Hepatocyte (in vitro differentiated cells): ENCODE measurements at places on chromosomes 7 and 10. TPM values are rescaled to one million over a fixed set of nuclear protein-coding genes. Genes with fewer than 3 reads are reported as not detected.

- H3K27me3 ChIP-seq: no peaks in the 10 kb centered on the region
- H3K36me3 ChIP-seq: no peaks in the 10 kb centered on the region
- H3K4me3 ChIP-seq: no peak overlapping the region
- no peaks in the 10 kb centered on the region for H3K4me1 ChIP-seq
- no peak overlapping the region for H3K27ac ChIP-seq
These were observed 11.6 kb downstream of the TYW1 start for GRCh38 chr7:67008260-67008659.

DNA sequence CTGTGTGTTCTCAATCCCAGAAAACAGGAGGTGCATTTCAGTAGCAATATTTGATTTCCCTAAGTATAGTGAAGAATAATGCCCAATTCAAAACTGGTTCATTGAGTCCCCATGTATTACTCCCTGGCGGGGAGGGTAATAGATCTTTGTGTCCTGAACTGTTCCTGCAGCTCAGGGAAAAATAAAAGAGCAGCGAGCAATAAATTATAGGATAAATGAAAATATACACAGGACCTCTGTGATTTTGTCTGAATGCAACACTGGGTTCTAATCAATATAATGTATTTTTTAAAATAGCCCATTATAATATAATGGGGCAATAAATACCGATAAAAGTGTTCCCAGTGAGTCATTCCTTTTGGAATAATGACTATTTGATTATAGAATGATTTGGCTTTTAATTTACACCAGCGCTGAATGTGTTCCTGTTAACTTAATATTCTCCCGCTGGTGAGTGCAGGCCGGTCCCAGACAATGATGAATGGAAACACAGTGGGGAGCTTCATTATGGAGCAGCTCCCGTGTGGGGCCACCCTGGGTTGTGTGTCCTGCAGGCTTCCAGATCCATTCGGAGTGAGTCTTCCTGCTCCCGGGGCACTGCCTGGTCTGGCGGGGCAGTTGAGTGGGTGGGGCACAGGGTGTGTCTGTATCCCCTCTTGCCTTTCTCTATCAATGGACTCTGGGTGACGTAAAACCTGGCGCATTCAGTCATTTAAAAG lies 263.1 kb downstream of the ACTR3B start:
- DNase-seq: no peak
- no peaks in the 10 kb centered on the region for H3K27me3 ChIP-seq
- H3K4me1 ChIP-seq: no peaks in the 10 kb centered on the region
- H3K27ac ChIP-seq: peak overlapping the region; percentile 55
- no peak overlapping the region for H3K4me3 ChIP-seq

DNA sequence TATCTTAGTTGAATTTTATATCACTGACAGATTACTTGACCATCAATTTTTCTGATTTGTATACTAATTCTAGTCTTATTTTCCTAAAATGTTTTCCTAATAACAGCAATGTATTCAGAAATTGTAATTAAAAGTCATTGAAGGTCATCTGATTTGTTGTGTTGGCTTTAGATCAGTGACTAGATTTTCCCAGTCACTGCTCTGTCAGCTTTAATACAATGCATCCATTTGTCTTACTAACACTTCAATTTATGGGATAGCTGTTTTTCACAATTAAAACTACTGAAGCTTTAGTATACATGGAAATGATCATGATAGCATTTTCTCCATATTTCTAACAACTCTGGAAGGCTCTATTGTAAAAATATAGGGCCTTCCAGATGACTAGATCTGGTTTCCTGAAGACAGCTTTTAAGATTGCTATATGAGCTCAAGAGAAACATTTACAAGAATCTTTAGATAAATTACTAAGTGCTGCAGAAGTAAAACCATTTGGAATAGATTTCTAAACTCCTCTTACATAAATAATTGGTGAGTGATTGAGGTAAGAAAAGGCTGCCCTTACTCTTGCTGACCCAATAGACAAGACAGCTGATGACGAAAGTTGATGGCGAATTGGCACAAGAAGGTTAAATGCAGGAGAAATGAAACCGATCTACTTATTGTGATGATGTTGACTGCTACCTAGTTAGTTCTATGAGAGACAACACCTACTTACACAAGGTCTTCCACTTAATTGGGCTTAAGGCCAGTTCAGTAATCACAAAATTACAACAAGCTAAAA lies 74.1 kb downstream of the LRRTM3 start:
- no peak for DNase-seq
- no peaks in the 10 kb centered on the region for H3K4me1 ChIP-seq
- no peaks in the 10 kb centered on the region for H3K36me3 ChIP-seq
- no peak overlapping the region for H3K4me3 ChIP-seq

- H3K27ac ChIP-seq: no peak overlapping the region
- no peaks in the 10 kb centered on the region for H3K4me1 ChIP-seq
- DNase-seq: no peak
- H3K27me3 ChIP-seq: peaks cover 3% of the 10 kb centered on the region
- H3K36me3 ChIP-seq: no peaks in the 10 kb centered on the region
These were observed 26.4 kb downstream of the AP5Z1 start for GRCh38 chr7:4801839-4802231.

- DNase-seq: no peak
- H3K4me3 ChIP-seq: no peak overlapping the region
- H3K27me3 ChIP-seq: no peaks in the 10 kb centered on the region
- peaks cover 25% of the 10 kb centered on the region for H3K4me1 ChIP-seq
- H3K36me3 ChIP-seq: no peaks in the 10 kb centered on the region
- H3K27ac ChIP-seq: no peak overlapping the region
These were observed 5.7 kb downstream of the LDB3 start for GRCh38 chr10:86673827-86674581.

GRCh38 chr7:80496586-80496985 lies 15.3 kb downstream of the GNAT3 start:
- H3K27me3 ChIP-seq: no peaks in the 10 kb centered on the region
- H3K36me3 ChIP-seq: no peaks in the 10 kb centered on the region
- no peak overlapping the region for H3K4me3 ChIP-seq
- H3K4me1 ChIP-seq: peaks cover 4% of the 10 kb centered on the region
- H3K27ac ChIP-seq: no peak overlapping the region

DNA sequence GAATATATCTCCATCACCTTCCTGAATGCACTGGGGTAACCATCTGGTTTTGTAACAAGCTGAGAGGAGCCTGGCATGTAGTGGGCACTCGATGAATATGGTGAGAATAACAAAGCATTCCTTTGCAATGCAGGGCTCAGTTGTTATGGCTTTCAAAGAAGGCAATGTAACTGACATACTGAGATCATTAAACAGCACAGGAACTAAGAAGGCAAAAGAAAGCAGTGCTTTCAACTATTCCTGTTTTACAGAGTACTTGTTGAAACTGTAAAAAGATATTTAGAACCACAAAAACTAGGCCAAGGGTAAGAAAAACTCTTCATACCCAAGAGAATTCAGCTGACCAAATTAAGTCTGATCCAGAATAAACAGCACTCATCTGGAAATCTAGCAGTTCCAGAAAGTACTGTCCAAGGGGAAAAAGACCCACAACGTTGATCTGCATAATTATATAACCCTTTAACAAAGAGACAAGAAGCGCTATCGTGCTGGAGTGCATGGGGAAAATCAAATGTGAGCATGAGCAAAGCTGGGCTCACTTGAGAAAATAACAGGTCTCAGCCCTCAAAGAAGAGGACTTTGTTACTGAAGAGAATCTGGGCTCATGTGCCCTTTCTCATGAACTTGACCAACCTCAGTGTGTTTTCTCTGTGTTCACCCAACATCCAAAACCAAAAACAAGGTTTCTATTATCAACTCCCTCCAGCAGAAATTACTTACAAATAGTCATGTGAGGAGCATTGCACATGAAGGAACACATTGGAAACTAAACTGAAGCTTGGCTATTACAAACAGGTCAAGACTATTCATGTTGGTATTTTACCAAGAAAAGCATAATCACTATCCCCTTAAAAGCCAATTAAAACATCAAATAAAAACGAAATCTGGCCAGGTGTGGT lies 116.2 kb downstream of the AVL9 start:
- no peaks in the 10 kb centered on the region for H3K27me3 ChIP-seq
- H3K27ac ChIP-seq: peak overlapping the region; percentile 26
- DNase-seq: no peak
- H3K36me3 ChIP-seq: no peaks in the 10 kb centered on the region
- H3K4me1 ChIP-seq: no peaks in the 10 kb centered on the region

DNA sequence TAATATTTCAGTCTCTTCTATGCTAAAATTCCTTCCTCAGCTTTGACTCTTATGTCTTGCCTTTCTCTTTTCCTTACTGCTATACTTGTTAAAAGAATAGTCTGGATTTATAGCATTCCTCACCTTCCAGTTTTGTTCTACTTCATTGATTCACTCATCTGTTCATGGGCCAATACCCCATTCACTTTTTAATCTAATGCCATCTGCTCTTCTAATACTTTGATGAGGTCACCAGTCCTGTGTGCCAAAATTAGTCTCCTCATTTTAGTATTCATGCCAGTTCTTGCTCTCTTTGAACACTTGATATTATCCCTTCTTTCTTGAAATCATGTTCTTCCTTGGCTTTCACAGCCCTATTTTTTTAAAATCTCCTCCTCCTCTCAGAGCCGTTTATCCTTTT lies 19.3 kb downstream of the STK17A start:
- no peak for DNase-seq
- H3K4me1 ChIP-seq: no peaks in the 10 kb centered on the region
- H3K27me3 ChIP-seq: no peaks in the 10 kb centered on the region
- H3K27ac ChIP-seq: no peak overlapping the region
- no peak overlapping the region for H3K4me3 ChIP-seq
- peaks cover 4% of the 10 kb centered on the region for H3K36me3 ChIP-seq

DNA sequence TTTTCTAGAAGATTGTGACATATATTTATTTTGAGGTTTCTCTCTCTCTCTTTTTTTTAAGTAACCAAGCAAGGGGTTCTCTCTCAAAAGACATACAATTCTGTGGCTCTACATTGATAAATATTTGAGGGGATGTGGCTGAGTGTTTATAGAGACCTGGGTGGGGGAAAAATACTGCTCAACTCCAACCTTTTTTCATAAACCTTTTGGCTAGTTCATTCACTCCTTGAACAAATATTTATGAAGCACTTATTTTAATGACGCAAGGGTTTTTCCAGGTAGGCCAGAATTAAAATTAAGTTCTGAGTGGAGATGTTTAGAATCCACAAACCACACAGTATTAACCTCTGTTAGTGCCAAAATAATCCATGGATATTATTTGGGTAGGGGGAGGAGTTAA lies 100.2 kb downstream of the PTPRE start:
- H3K4me1 ChIP-seq: no peaks in the 10 kb centered on the region
- H3K4me3 ChIP-seq: no peak overlapping the region
- H3K27me3 ChIP-seq: no peaks in the 10 kb centered on the region
- no peak overlapping the region for H3K27ac ChIP-seq

The FAM25G gene
- total RNA-seq: not detected in 2 replicates

The HOXA3 gene
- total RNA-seq: 0.83 and 3.0 TPM in 2 replicates

The PTPN20 gene
- 0.32 and 0.60 TPM in 2 replicates for total RNA-seq

The CTTNBP2 gene
- 10.9 and 14.5 TPM in 2 replicates for total RNA-seq

The AKR1C1 gene
- 175 and 179 TPM in 2 replicates for total RNA-seq

The ABCC2 gene
- total RNA-seq: 56.7 and 63.1 TPM in 2 replicates

The SPAM1 gene
- total RNA-seq: 0.28 TPM in 1 of 2 replicates, not detected in the other
